ENCODE measurements at places on chromosomes 4 and X. TPM values are rescaled to one million over a fixed set of nuclear protein-coding genes. Genes with fewer than 3 reads are reported as not detected.

HTN1 gene
- total RNA-seq = not detected

LNX1 gene
- total RNA-seq = 36.9 TPM

TMPRSS11F gene
- not detected for total RNA-seq

S100P gene
- 2.0 TPM for total RNA-seq

GPR119 gene
- total RNA-seq = not detected

XPNPEP2 gene
- total RNA-seq = under 0.01 TPM

CNKSR2 gene
- 138 TPM for total RNA-seq

COX7B2 gene
- total RNA-seq = not detected

LDB2 gene
- total RNA-seq = 128 TPM

ABCE1 gene
- total RNA-seq = 105 TPM

ATP11C gene
- total RNA-seq = 39.1 TPM

ADH1C gene
- total RNA-seq = 0.25 TPM

PPBP gene
- total RNA-seq = 2.0 TPM

RHOXF2B gene
- not detected for total RNA-seq

CLCN4 gene
- 66.1 TPM for total RNA-seq

IBSP gene
- total RNA-seq = under 0.01 TPM

TRPC5OS gene
- not detected for total RNA-seq

VCX3A gene
- total RNA-seq = not detected

SPIN2A gene
- 0.74 TPM for total RNA-seq

NPY2R gene
- 11.8 TPM for total RNA-seq

XAGE2 gene
- total RNA-seq = not detected

PFKFB1 gene
- 0.25 TPM for total RNA-seq

ANXA10 gene
- 0.25 TPM for total RNA-seq

ARAP2 gene
- total RNA-seq = 55.1 TPM

SLBP gene
- total RNA-seq = 32.5 TPM

GAGE13 gene
- not detected for total RNA-seq

PDE5A gene
- 14.8 TPM for total RNA-seq
